ENCODE measurements at places on chromosomes 16 and 17.

- no peaks in the 10 kb centered on the region for H3K27me3 ChIP-seq
- peaks cover 17% of the 10 kb centered on the region for H3K36me3 ChIP-seq
- peak overlapping the region; percentile 84 for H3K27ac ChIP-seq
These were observed 308 bp downstream of the GTF3C1 start for GRCh38 chr16:27549464-27549745.

GRCh38 chr17:19728084-19728495, 11.7 kb upstream of the SLC47A2 start:
- no peaks in the 10 kb centered on the region for H3K27me3 ChIP-seq
- H3K4me1 ChIP-seq, result peaks cover 52% of the 10 kb centered on the region
- no peak overlapping the region for H3K4me3 ChIP-seq

DNA sequence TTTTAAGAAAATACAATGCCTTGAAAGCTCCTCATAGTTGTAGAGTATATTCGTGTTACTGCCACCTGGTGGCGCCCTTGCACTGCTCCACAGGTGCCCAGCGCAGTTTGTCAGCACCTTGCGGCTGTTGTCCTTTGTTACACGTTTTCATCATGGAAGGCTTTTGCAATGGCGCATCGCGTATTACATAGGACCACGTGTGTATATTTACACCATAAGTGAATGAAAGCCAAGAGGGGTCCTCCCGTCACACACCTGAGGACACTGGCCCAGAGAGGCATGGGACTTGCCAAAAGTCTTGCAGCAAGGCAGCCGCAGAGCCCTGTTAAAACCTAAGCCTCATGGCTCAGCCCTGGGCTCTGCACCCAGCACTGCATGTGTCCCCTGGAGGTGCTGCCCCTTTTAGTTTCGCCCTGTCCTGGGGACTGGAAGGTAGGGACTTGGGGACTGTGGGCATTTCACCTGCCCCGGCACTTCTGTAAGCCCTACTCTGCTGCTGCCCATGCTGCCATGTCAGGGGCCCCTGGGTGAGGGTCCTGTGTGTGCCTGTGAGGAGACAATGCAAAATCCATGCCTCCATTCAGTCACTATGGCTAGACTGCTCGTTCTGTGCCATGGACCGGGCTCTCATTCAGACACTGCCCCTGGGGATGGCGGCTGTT, 24.3 kb downstream of the POLR3E start:
- H3K4me3 ChIP-seq, result no peak overlapping the region
- peaks cover 12% of the 10 kb centered on the region for H3K4me1 ChIP-seq
- H3K27ac ChIP-seq, result no peak overlapping the region
- DNase-seq, result peak; percentile 80

DNA sequence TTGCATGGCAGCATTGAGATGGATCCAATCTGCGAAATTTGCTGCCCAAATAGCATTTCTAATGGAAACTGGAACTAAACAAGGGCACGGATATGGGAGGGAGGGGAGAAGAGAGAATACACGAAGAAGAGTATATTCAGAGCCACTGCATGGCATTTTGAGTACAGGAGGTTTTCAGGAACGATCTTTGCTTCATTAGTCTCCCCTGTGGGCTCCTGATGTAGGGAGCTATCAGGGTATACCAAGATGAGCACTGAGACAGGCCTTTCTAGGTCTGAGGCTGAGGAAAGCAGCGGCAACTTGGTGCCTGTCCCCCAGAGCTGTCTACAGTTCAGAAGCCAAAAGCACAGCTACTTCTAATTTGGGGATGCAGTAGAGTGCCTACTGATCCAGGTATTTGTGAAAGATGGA, 257.7 kb upstream of the PMFBP1 start:
- no peaks in the 10 kb centered on the region for H3K36me3 ChIP-seq
- DNase-seq, result no peak
- H3K4me3 ChIP-seq, result no peak overlapping the region
- H3K27ac ChIP-seq, result no peak overlapping the region
- no peaks in the 10 kb centered on the region for H3K4me1 ChIP-seq

DNA sequence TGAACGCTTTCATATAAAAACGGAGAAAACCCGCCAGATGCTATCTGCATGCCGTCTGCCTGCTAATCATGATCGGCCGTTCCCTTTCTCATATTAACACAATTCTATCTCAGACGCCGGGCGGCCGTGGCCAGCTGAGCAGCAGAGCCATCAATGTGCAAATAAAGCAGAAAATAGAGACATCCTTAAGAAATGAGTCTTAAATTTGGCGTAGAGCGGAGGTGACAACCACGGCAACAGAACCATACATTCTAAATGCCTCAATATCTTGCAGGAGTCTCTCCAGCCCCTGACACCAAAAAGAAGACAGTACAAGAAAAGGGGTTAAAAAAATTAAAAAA, 2.7 kb upstream of the IRX5 start:
- no peak for DNase-seq
- H3K36me3 ChIP-seq, result no peaks in the 10 kb centered on the region
- peak overlapping the region; percentile 61 for H3K4me3 ChIP-seq
- H3K4me1 ChIP-seq, result peaks cover 18% of the 10 kb centered on the region

GRCh38 chr16:14539156-14539555, 90.9 kb downstream of the PARN start:
- H3K27me3 ChIP-seq, result no peaks in the 10 kb centered on the region
- peaks cover 14% of the 10 kb centered on the region for H3K4me1 ChIP-seq
- no peak for DNase-seq

DNA sequence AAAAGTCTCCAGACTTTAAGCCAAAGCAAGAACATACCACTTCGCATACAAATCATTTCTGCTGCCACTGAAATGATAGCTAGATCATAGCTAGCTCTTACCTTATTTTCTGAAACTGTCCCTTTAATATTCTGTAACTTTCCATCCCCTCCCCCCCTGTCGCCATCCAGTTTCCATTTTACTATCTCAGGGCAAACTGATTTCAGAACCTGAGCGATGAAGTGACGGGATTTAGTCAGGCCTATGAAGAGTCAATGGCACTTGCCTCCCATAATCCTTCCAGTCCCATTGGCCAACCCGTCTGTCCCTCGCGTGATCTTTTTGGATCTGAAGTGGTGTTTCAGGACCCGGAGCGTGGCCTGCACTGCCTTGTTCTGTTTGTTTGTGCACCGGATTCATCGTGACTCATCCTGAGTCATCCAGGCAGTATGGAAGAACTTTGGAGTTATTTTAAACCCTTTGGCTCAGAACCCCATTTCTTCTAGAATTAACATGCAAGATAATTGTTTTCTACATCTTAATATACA, 199.8 kb upstream of the CHMP6 start:
- peak; percentile 41 for DNase-seq
- peaks cover 37% of the 10 kb centered on the region for H3K4me1 ChIP-seq
- no peaks in the 10 kb centered on the region for H3K27me3 ChIP-seq

- H3K27me3 ChIP-seq, result no peaks in the 10 kb centered on the region
- H3K36me3 ChIP-seq, result no peaks in the 10 kb centered on the region
- no peak overlapping the region for H3K4me3 ChIP-seq
- no peak for DNase-seq
These were observed 22.1 kb upstream of the OSGIN1 start for GRCh38 chr16:83930730-83931500.

GRCh38 chr16:50340578-50340977, 28.2 kb downstream of the BRD7 start:
- no peaks in the 10 kb centered on the region for H3K27me3 ChIP-seq
- no peak overlapping the region for H3K27ac ChIP-seq
- no peak overlapping the region for H3K4me3 ChIP-seq
- peak; percentile 31 for DNase-seq

GRCh38 chr16:364595-365491, 5.5 kb downstream of the MRPL28 start:
- no peak overlapping the region for H3K27ac ChIP-seq
- H3K4me3 ChIP-seq, result no peak overlapping the region
- peaks cover 28% of the 10 kb centered on the region for H3K4me1 ChIP-seq
- no peak for DNase-seq
- H3K27me3 ChIP-seq, result peaks cover 21% of the 10 kb centered on the region

- no peak overlapping the region for H3K4me3 ChIP-seq
- no peaks in the 10 kb centered on the region for H3K4me1 ChIP-seq
- no peak overlapping the region for H3K27ac ChIP-seq
- H3K27me3 ChIP-seq, result no peaks in the 10 kb centered on the region
- no peaks in the 10 kb centered on the region for H3K36me3 ChIP-seq
These were observed 29.8 kb downstream of the PITPNM3 start for GRCh38 chr17:6526362-6527152.

DNA sequence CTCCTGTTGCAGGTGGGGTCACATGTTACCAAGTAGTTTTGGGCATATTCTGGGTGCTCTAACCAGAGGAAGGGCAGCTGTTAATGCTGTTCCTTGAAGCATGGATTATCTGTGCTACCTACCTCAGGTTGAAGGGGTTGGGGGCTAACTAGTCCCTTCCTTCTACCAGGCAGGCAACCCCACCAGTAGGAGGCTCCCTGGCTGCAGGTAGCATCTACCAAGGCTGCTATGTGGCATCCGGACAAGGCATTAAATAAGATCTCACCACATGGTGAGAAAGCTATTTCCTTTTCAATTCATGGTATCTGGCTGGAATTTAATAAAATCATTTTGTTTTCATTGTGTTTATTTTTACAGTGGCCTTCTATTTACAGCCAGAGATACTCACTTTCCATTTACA, 62.5 kb downstream of the CACNG3 start:
- no peak for DNase-seq
- peaks cover 28% of the 10 kb centered on the region for H3K27me3 ChIP-seq
- no peaks in the 10 kb centered on the region for H3K4me1 ChIP-seq
- no peaks in the 10 kb centered on the region for H3K36me3 ChIP-seq

DNA sequence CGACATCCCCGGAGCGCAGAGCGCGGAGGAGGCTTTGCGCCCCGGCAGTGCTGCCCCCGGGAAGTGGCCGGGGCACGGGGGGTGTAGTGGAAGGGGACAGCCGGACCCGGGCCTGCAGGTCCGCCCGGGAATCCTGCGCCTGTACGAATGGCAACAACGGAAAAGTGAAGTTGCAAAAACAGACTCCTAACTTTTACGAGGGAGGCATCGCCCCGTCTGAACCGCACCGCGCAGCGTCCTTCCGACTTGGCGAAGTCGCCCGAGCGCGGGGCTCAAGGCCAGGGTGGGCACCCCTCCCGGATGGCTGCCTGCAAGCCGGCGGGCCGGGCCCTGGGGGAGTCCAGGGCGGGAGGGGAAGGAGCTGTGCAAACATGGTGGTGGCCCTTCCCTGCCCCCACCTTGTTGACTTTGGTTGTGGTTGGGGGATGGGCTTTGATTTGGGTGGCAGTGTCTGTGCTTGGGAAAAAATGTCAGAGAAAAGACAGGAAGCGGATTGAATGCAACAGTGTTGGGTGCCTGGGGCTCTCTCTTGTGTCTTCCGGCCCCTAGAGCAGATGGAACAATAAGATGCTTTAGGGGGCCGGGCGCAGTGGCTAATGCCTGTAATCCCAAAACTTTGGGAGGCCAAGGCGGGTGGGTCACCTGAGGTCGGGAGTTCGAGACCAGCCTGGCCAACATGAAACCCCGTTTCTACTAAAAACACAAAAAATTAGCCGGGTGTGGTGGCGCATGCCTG, 675 bp downstream of the RNF213 start:
- peak; percentile 49 for DNase-seq
- peak overlapping the region; percentile 99 for H3K27ac ChIP-seq
- H3K36me3 ChIP-seq, result peaks cover 14% of the 10 kb centered on the region
- H3K27me3 ChIP-seq, result no peaks in the 10 kb centered on the region
- H3K4me1 ChIP-seq, result peaks cover 52% of the 10 kb centered on the region

DNA sequence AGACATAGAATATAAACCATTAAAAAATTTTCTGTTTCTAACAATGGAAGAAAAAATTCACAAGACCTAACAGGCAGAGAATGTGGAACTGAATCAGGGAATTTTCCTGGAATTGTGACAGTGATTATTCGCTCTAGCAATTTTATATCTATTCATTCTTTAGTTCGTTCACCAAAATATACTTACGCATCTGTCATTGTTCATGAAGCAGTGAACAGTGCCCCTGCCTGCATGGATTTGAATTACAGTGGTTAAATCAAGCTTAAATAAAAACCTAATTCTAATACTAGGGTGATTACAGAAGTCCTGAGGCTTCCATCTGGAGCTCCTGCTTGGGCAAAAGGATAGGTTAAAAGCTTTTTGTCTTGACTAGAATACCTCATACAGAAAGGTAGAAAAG, 48.6 kb downstream of the ABCA8 start:
- DNase-seq, result no peak
- H3K36me3 ChIP-seq, result peaks cover 9% of the 10 kb centered on the region
- H3K4me3 ChIP-seq, result no peak overlapping the region
- no peaks in the 10 kb centered on the region for H3K27me3 ChIP-seq
- H3K27ac ChIP-seq, result no peak overlapping the region

DNA sequence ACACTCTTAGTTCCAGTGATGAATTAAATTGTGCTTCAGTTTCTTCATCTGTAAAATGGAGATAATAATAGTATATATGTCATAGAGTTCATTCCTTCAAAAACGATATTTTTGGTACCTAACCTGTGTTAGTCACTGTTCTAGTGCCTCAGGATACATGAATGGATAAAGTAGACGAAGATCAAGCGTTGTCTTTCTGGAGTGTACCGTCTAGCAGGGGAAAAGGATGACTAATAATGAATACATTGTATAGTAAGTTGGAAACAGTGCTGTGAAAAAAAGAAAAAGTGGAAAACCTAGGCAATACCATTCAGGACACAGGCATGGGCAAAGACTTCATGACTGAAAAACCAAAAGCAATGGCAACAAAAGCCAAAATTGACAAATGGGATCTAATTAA, 8.6 kb downstream of the KRT10 start:
- H3K27me3 ChIP-seq, result peaks cover 16% of the 10 kb centered on the region
- H3K27ac ChIP-seq, result no peak overlapping the region
- peaks cover 11% of the 10 kb centered on the region for H3K36me3 ChIP-seq
- no peak for DNase-seq
- H3K4me1 ChIP-seq, result no peaks in the 10 kb centered on the region
- H3K4me3 ChIP-seq, result no peak overlapping the region

DNA sequence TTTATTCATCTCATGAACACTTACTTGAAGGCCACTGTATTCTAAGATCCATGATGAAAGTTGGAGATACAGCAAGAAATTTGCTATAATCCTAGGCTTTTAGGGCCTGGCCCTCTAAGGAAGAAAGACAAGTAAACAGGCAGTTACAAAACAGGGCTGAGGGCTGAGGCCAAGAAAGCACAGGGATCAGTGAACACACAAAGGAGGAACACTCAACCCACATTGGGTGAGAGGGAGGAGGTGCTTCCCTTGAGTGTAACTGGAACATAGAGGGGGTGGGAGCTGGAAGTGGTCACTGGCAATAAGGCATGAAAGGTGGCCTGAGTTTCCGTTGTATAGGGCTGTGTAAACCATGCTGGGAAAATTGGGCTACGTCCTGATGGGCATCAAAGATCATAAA, 112.2 kb downstream of the ZNF18 start:
- no peaks in the 10 kb centered on the region for H3K4me1 ChIP-seq
- no peaks in the 10 kb centered on the region for H3K27me3 ChIP-seq
- H3K36me3 ChIP-seq, result no peaks in the 10 kb centered on the region
- H3K27ac ChIP-seq, result no peak overlapping the region
- no peak for DNase-seq
